Stimulated activated CD8-positive, alpha-beta memory T cell treated with anti-CD3 and anti-CD28 coated beads, Interleukin-15, amount 100 ng/mL, for 4 hours (primary cell): ENCODE measurements at places on chromosomes 12 and 14.
A peak's percentile ranks its signal among the peaks of the same experiment; 100 is the strongest.

GRCh38 chr14:74612350-74613021, 449 bp upstream of the LTBP2 start:
- DNase-seq: peak; percentile 59

- no peak for DNase-seq
Observed at GRCh38 chr12:122051231-122051876, 27.2 kb upstream of the MLXIP start.

- no peak for DNase-seq
Observed at GRCh38 chr12:53239643-53240258, 7.7 kb upstream of the RARG start.

GRCh38 chr14:21056520-21057163, 980 bp upstream of the RNASE8 start:
- DNase-seq: no peak

DNA sequence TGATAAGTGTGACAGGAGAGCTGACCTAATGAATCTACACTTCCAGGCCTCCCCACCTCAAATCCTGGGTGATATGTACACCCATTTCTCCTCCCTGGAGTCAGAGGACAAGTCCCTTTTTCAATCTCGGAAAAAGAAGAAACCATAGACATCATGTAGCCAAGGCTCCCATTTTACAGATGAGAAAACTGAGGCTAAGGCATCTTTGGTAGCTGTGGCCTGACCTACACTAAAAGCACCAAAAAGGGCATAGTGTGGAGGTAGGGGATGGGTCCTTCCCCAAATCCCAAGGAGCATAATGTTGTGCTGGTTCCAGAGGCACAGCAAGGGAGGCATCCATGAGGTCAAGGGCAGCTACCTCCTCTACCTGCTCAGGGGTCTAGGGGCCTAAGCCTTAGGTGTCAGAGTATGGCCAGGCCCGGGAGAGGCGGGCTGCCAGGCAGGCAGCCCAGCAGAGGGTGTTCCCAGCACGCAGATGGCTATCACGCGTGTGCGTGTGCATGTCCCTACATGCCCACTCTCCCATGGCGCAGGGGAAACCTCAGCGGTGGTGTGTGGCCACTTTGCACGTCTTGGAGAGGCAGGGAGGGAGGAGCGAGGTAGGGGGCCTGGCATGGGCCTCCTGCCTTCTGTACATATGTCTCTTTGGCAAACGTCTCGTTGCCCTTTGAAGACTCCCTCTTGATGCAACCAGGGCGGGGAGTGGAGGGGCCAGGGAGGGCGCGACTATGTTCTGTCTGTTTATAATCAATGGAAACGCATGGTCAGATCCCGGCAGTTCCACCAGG, 2.5 kb downstream of the PGF start:
- DNase-seq: no peak

- DNase-seq: no peak
Observed at GRCh38 chr12:65740506-65740872, 83.8 kb upstream of the HMGA2 start.

DNA sequence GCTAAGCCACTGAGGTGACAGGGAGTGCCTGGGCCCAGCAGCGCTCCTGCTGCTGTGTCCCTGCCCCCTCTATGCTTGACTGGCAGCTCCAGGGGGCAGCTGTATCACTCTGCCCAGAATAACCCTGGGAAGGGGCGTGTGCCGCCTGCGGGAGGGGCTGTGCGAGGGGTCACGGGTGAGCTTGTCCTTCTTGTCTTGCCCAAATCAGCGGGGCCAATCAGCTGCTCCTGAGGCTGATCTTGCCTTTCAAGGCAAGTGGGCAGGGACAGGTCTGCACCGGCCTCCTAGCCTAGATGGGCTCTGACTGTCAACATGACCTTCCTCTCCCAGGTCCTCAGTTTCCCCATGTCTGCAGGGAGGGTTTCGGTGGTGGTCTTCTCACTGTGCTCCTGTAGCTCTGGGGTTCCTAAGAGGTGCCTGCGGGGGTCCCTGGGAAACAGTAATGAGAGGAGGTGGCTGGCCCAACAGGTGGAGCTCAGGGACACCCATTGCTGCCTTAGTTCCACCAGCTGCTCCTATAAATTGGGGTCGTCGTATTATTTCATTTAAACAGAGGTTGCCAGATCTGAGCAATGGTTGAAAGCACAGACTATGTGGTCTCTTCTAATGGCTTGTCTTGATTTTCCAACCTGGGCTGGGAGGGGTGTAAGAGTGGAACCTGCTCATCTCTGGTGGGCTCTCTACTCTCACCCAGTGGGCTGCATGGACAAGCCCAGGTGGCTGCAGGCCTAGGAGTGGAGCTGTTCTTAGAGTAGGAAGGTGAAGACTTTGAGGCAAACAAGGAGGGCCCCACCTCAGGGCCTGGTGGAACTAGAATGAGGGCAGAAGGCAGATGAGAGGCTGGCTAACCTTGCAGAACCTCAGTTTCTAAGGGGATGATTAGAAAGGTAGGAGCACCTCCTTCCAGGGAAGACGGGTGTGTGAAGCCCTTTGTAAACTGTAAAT, 11.7 kb downstream of the RTL1 start:
- no peak for DNase-seq

DNA sequence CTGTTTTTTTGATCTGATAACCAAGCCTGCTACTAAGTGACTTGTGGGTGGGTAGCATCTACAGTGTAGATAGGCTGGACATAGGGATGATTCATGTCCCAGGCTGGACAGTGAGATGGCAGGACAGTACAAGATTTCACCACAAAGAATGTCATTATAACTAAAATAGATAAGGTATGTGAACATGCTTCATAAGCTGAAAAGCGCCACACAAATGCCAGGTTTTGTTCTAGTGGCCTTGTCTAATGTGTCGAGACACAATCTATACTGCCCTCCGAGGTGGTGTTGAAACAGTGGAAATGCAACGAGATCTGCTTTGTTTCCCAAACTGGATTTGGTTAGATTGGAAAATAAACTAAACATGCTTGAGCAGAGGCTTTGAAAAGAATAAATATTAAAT, 4.4 kb downstream of the LGALS3 start:
- DNase-seq: no peak

DNA sequence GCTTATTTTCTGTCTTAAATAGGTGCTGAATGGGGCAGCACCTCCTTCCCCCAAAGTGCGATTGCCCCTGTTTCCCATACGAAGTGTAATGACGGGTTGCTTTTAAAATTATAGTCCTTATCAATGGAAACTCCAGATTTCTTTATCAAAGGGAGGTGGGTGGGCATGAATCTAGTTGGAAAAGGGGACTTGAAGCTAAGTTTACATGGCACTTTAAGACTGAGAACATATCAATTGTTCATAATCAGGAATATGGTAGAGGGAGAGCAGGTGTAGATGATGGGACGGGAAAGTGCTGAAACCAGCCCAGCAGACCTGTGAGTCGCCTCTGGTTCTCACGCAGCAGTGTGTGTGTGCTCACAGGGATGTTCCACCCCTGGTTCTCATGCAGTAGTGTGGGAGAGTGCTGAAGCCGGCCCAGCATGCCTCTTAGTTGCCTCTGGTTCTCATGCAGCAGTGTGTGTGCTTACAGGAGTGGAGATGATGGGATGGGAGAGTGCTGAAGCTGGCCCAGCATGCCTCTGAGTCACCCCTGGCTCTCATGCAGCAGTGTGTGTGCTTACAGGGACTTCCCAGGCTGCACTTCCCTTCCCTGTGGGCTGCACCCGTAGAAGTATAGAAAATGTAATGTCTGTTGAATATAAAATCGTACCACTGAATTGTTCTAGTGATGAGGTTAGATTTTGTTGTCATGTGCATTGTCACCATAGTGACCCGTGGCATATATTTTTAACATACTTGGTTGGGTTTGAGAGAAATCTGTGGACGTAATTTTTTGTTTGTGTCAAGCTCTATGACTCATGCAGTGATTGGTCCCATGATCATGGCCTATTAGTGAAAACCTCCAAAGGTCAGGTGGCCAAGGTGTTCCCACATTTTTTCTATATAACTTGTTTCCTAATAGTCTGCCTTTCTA, 51.6 kb downstream of the GPATCH2L start:
- no peak for DNase-seq

DNA sequence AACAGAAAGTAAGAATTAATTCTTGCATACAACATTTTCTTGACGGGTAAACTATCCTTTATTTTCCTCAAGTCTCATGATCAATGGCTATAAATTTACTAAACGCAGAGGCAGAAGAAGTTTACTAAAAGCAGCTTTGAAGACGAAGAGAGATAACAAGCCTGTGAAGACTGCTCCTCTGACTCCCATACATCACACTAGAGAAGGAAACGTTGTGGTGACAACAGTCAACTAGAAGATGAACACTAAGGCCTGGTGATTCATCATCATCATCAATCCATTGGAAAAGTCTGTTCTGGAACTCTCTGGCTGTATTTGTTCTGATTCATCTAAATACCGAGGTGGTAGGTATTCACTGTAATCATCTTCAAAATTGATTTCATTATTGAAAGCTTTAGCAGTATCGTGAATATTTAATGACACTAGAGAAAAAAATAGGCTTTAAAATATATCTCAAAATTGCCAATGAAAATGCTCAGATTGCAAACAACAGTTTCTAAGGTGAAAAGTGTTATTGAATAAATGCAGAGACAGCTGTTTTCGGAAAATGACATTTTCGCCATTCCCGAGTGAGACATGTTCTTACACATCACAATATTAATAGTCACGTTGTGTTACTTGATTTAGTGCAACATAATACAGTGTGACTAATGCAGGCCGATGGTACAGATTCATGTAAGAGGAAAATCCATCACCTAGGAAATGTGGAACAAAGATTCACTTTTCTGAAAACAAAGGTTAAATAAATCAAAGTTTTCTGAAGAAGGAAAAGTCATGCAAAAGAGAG, 260.5 kb downstream of the C12orf50 start:
- no peak for DNase-seq

DNA sequence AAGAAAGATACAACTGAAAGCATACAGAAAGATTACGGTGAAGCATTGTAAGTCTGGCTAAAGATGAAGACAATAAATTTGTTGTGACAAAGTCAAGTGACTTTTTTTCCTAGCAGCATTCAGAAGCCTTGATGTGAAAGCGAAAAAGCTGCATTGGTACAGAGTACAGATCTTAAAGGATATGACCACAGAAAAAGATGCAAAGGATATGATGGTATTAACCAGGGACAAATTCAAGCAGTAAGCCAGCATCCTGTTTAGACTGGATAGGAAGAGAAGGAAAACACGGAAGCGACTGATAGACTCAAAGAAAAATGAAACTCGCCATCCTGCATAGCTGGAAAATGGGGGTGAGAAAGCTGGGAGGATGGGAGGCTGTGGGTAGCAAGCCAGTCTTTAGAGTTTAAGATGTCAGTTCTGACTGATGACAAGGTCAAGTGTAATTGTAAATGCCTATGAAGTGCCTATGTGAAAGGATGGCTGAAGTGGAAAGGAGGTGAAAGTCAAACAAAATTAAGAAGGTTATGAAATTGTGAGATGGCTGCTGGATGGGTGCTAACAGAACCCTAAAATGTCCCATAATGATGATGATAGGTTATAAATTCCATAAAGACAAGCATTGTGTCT, 92.4 kb downstream of the PHLDA1 start:
- no peak for DNase-seq

GRCh38 chr14:73613046-73613383, 698 bp downstream of the ACOT6 start:
- no peak for DNase-seq

- no peak for DNase-seq
Observed at GRCh38 chr14:101320396-101320795, 240.9 kb upstream of the DIO3 start.

- DNase-seq: no peak
Observed at GRCh38 chr12:64390275-64390851, at the start of gene C12orf56. C12orf56 (minus strand) TSS chr12:64390758; CDS start chr12:64390565, 193 bp downstream.

DNA sequence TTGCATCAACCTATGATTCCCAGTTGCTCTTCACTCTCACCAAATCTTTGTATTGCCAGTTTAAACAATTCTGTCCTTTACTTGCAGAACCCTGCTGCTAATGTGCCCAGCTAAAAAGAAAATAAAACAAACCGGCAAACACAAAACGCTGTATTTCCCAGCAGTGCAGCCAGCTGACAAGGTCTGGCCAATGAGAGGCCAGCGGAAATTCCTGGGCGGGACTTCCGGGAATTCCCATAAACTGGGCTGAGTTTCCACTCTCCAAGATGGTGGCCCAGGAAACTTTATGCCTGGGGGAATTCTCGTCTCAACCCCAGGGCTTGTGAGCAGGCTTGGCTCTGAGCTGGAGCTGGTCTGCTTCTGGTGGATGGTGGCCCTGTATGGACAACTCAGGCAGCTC, 807.3 kb upstream of the TMEM132C start:
- no peak for DNase-seq

- DNase-seq: no peak
Observed at GRCh38 chr12:104929977-104930376, 28.1 kb downstream of the SLC41A2 start.

- no peak for DNase-seq
Observed at GRCh38 chr12:12518919-12519318, 43.7 kb downstream of the DUSP16 start.

GRCh38 chr14:89186856-89187376, 230.1 kb downstream of the FOXN3 start:
- DNase-seq: no peak

- no peak for DNase-seq
Observed at GRCh38 chr12:104652910-104653309, 196.2 kb downstream of the CHST11 start.

- DNase-seq: no peak
Observed at GRCh38 chr14:69682621-69683263, 71.3 kb downstream of the SUSD6 start.

- DNase-seq: no peak
Observed at GRCh38 chr12:80175307-80175930, 76.1 kb downstream of the OTOGL start.

GRCh38 chr12:71599210-71599609, 64.4 kb downstream of the ZFC3H1 start:
- no peak for DNase-seq

- no peak for DNase-seq
Observed at GRCh38 chr14:61476105-61476753, 154.8 kb downstream of the PRKCH start.

DNA sequence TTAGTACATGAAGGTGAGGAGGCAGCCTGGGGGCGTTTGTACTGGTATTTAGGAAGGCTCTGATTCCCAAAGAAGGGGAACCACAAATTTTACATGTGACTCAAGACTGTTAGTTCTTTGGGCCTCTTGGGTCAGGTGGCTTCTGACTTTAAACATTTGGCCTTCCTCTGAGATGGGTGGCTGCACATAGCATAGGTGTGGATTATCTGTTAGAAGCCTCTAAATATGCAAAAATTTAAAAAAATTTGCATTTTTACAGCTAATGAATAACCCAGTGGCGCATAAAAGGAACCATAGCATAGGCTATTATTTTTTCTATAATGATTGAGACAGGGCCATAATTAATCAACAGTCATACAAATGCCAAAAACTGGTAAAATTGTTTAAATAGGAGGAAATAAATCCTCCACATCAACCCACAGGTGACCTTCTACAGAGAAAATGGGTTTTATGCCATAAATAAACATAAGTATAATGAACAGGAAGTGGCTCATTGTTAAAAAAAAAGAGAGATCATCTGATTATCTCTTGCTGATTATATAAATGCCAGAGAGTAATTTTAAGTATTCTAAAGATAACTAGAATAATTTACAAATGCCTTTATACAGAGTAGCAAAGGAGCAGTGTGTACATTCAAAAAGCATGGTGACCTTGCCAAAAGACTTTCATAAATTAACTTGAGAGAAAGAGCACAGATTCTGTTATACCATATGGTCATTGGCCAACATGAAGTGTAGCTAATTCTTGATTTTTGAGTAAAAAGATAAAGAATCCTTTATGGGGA, 284.2 kb upstream of the ATP2B1 start:
- no peak for DNase-seq
